ENCODE measurements at places on chromosomes 5 and 9.

DNA sequence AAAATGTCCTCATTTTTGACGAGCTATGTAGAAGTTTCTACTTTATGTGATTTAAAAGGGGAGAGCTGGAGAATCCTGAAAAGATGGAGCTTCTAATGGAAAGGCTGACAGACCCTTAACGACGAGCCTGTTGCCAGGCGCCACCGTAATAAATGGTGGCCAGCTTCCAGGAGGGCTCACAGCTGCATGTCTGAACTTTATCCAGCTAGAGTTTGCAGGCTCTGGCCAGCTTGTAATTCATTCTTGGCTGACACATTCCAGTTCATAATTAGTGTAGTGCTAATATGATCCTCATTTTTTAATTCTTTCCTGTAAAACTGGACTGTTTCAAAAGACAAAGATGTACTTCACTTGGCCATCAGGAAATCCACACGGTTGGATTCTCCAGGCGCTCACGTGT lies 246.7 kb downstream of the GAS1 start:
- peaks cover 8% of the 10 kb centered on the region for H3K27me3 ChIP-seq
- no peak for DNase-seq
- H3K4me3 ChIP-seq = no peak overlapping the region
- H3K27ac ChIP-seq = no peak overlapping the region

DNA sequence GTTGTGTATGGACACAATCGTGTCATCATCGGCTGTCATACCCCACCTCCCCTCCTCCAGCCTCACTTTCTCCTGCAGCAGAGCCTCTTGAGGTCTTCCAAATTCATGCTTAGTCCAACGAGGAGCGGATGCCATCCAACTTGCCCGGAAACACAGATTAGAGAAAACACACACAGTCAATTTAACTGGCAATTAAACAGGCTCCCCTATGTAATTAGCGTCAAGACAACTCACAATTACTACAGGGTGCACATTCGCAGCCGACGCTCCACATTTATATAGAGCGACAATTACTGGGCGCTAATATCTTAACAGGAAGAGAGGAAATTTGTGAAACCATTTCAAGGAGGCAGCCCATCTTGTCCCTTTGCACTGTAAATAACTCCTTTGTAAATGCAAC lies 86.0 kb upstream of the ZNF618 start:
- no peaks in the 10 kb centered on the region for H3K36me3 ChIP-seq
- DNase-seq = no peak
- no peak overlapping the region for H3K4me3 ChIP-seq

DNA sequence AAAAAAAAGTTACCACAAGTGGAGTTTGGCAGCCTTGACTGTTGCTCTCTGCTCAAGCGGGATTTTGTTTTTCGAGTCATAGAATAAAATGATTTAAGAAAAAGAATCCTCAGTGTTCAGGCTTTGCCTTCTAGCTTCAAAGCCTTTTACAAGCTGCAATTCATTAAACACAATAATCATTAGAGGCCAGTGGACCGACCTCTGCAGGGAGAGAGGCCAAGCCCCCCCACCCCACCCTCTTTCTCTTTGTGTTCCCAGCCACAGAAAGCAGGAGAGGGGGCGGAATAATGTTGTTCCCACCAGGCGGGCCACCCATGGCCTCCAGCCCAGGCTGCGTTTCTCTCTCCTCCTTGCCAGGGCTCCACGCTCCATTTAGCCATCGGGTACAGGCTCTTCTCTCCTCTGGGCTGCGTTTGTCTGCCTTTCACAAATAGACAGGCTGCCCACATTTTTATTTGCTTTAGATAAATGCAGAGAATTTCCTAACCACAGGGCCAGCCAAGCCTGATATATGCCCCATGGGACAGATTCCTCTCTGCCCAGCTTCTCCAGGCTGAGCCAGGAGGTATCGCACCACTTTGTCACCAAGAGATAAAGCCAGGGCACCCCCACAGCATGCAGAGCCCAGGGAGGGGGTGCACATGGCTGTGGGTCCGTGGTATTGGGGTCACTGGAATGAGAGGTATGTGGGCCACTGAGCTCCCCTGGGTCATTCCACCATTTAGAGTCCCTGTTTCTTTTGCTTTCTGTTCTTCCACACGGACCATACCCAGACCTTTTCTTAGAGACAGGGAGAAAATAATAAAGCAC lies 318.8 kb downstream of the PIK3R1 start:
- peaks cover 24% of the 10 kb centered on the region for H3K27me3 ChIP-seq
- H3K4me1 ChIP-seq = no peaks in the 10 kb centered on the region
- H3K36me3 ChIP-seq = no peaks in the 10 kb centered on the region
- DNase-seq = no peak

GRCh38 chr9:108671176-108671575 lies 184.6 kb downstream of the ACTL7B start:
- no peaks in the 10 kb centered on the region for H3K36me3 ChIP-seq
- no peak overlapping the region for H3K27ac ChIP-seq
- H3K4me1 ChIP-seq = no peaks in the 10 kb centered on the region

DNA sequence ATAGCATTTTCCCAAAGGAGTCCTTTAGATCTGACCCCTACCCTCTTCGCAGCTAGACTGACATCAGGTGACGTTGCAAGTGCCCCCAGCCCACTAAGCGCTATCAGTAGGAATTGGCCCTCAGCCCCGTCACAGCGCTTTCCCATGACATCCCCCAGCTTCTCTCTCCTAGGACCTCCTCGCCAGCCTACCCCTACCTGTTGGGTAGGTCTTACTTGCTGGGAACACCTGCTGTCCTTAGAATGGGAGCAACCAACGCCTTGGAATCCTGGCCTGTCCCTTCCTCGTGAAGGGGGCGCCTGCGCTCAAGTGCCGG lies 584 bp upstream of the PIP5K1B start:
- H3K36me3 ChIP-seq = no peaks in the 10 kb centered on the region
- peak overlapping the region; percentile 36 for H3K4me3 ChIP-seq
- peaks cover 80% of the 10 kb centered on the region for H3K27me3 ChIP-seq
- H3K27ac ChIP-seq = no peak overlapping the region
- peaks cover 6% of the 10 kb centered on the region for H3K4me1 ChIP-seq
- DNase-seq = no peak

- H3K4me1 ChIP-seq = no peaks in the 10 kb centered on the region
- DNase-seq = peak; percentile 28
- peaks cover 5% of the 10 kb centered on the region for H3K27me3 ChIP-seq
- no peak overlapping the region for H3K27ac ChIP-seq
These were observed 23.6 kb upstream of the SARDH start for GRCh38 chr9:133761641-133762248.

- no peak overlapping the region for H3K4me3 ChIP-seq
- no peaks in the 10 kb centered on the region for H3K36me3 ChIP-seq
- H3K27ac ChIP-seq = no peak overlapping the region
These were observed 232.3 kb upstream of the WWC1 start for GRCh38 chr5:168059131-168059530.

- H3K27ac ChIP-seq = no peak overlapping the region
- no peaks in the 10 kb centered on the region for H3K4me1 ChIP-seq
- H3K27me3 ChIP-seq = peaks cover 6% of the 10 kb centered on the region
- H3K4me3 ChIP-seq = no peak overlapping the region
- no peaks in the 10 kb centered on the region for H3K36me3 ChIP-seq
These were observed 79.1 kb downstream of the UGCG start for GRCh38 chr9:111975709-111976108.

Data from activated CD8-positive, alpha-beta memory T cell treated with anti-CD3 and anti-CD28 coated beads, Interleukin-2, amount 10 ng/mL, durations not matched to agents 7 days and 5 days (primary cell).